ENCODE measurements at places on chromosomes 7 and 10.
A peak's percentile ranks its signal among the peaks of the same experiment; 100 is the strongest.

DNA sequence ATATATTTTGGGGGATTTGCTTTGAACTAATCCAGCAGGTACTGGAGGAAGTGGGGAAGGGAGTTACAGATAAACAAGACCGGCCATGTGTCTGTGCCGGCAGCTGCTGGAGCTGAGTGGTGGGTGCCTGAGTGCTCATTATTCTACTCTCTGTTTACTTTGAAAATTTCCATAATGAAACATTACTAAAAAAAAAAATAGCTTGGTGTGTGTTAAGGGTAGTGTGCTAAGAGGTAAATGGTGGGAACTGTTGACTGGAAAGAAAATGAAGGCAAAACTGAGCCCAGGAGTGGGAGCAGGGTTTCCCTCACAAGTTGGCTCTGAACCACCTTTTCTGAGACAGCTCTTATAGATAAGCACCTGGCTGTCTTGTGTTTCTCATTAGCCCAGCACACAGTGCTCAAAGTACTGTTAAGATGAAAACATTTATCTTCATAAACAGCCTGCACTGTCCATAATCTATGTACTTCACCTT lies 50.6 kb downstream of the PARD3 start:
- no peak for DNase-seq

DNA sequence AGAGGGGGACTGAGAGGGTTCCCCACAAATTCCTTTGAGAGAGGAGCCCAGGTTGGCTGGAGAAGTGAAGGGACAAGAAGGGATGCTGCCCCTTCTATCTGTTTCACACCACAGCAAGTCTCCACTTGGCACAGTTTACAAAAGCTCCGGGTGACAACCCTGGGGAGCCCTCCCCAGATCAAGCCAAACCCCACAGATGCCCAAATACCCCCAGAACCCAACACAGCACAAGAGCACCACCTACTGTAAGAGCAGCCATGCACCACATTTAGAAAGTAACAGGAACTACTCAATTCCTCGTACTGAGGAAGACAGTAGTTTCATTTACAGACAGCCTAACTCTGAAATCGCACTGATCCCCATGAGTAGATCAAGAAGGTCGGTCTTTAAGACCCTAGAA lies 67.8 kb upstream of the ATP6V0A4 start:
- DNase-seq: no peak

- no peak for DNase-seq
Measured at GRCh38 chr7:102966465-102966864, 53.7 kb downstream of the LRRC17 start.

DNA sequence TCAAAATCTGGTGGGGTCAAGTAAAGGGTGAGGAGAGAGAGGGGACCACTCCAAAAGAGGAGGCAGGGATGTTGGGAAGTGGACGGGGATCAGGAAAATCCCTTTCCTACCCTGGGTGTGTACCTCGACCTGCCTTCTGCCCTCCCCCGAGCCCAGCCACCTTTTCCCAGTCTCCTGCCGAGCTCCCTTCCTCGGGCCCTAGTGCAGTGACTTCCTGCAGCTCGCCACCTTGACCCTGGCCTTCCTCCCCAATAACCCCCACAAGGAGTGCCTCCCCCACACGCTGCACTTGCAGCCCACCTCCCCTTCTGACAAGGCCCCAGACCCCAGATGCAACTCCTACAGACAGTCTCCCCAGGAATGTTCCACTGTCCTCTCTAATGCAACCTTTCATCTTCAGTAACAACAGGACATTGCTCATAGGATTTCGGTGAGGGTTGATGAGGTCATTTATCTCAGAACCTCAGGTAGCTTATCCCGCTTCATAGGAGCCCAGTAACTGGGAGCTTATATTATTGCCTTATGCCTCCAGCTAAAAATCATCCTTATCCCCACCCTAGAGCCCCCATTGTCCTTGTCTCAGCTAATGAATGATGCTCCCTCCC lies 90.1 kb downstream of the MKI67 start:
- DNase-seq: no peak

DNA sequence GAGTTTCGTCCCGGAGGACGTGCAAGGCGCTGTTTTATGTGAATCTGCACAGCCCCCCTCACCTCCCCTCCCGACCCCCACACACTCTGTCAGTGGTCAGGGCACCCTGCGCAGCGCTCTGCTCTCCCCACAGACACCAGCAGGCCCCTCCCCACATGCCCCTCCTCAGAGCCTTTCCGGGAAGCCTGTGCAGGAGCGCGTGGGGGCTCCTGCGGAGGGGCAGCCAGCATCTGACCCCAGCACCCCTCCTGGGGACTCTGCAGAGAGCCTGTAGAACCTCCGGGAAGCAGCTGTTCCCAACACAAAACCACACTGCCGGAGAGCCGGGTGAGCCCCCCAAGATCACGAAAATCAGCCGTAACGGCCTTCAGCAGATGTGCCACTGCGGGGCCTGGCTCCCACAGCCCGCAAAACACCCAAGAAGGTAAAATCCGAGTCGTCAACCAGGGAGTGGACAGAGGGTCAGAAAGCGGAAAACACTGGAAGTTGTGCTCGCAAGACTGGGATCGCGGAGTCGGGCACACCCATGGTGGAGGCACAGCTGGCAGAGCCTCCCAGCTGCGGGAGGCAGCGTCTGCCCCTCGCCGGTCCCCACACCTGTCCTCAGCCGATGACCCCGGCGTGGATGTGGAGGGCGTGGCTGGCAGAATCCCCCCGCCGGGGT lies 53.8 kb upstream of the PDGFA start:
- DNase-seq: no peak

- DNase-seq: no peak
Measured at GRCh38 chr7:134618756-134619530, 27.7 kb upstream of the BPGM start.

DNA sequence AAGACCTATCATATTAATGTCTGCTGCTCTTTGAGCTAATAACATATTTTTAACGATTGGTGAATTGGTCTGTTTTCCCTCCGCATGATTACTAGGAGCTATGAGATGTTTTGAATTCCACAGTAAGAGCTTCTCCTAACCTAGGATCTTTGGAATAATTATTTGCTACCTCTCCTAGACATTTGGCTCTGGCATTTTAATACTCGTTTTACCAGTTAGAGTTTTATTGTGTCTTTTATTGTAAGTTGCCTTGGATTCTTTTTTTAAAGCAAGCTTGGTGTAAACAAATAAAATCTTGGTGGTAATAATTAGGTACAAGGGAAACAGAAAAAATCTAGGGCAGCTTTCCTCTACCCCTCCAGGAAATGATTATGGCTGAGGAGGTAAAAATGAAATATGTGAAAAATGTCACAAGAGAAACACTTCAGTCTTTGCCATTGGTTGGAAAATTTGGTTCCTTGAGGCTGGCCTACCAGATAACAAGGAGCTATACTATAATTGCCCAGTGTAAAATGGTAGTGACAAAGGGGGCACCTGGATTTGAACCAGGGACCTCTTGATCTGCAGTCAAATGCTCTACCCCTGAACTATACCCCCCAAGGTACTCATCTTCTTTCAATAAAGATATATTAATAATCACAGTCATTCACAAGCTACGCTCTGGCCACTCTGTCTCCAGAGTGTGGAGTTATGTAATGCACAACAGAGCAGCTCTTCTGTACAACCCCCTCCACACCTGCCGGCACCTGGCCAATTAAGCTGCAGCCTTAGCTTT lies 85.4 kb downstream of the ZNF777 start:
- DNase-seq: no peak

DNA sequence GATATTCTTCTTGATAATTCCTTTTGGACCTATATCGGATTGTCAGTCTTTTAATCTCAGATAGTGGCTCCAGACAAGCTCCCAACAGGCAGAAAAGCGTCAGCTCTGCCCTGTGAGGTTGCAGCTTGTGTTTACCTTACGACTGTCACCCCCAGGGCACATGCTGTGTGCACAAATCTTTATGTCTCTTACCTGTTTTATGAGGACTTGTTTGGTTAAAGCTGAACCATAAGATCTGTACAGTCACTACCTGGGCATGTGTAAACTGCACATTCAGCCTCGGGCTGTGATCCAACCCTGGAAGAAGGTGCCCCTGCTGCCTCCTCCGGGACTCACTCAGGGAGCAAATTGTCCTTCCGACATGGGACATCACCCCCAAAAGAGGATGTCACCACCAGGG lies 119.8 kb downstream of the GALNT17 start:
- no peak for DNase-seq

- no peak for DNase-seq
Measured at GRCh38 chr10:38027986-38028385, 17.5 kb downstream of the ZNF33A start.

DNA sequence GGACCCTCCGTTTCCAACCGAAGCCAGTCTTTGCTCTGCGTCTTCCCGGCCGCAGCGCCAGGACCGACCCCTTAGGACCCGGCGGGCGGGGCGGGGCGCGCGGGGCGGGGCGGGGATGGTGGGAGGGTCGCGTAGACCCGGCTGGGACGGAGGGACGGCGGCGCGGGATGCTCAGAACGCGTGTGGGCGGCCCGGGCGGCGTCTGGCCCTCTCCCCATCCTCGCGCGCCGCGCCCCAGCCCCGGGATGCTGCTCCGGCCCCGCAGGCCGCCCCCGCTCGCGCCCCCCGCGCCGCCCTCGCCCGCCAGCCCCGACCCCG lies at the start of gene UTF1:
UTF1 (plus strand) TSS at position 174 of the 318 bp plus-strand sequence; CDS start at position 246, 72 bp downstream.
- DNase-seq: no peak

DNA sequence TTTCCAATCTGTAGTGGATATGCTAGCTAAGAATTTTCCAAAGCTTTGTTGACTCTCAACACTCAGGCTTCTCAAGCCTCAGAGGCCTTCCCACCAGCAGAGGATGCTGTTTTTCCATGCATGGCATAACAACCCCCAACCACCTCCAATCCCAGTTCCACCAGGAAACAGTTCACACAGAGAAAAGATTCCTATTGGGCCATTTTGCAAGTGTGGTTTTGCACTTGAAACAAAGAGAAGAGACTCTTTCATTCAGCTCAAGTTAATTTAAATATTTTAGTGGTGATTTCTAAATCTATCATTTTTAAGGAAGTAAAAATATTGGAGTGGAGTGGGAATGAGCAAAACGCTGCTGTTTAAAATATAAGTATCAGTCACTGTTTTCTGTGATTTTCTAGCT lies 105.6 kb upstream of the COL1A2 start:
- DNase-seq: peak; percentile 70

DNA sequence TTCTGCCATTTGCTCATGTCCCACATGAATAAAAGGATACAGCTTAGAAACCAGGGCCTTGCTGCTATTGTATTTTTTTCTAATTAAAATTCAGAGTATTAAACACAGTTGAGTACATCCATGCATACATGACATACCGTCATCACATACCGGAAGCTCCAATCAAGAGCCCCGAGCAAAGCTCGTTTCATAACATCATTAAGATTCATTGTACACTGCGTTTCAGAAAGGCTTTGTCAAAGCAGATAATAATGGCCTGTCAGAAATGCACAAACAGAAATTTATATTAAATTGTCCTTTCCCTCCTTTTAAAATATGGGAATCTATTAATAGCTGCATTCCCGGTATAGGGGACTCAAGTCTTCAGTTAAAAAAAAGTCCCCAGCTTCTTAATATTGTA lies 103.4 kb downstream of the PRTFDC1 start:
- no peak for DNase-seq

DNA sequence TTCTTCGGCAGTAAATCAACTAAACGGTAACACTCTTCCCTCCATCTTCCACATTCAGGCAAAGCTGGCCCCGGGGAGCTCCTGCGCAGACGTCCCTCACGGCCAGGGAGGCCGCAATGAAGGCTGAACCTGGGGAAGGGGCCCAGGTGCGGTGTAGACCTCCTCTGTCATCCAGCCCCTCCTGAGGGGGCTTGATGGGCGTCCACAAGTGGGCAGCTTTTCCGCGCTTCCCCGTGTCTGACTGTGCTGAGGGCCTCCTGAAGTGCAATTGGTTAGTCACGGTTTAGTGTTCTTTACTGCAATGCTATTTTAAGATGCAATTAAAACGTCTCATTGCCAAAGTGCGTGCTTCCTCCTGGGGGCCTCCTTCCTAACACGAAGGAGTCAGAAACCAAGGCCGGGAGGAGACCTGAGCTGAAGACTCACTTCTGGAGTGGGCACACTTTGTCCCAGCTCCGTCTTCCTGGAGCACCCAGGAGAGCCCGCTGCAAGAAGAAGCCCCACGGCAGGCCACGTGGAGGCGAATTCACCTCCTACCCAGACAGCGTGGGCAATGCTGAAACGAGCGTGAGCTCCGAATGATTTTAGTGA lies 173.3 kb downstream of the ELFN1 start:
- peak; percentile 45 for DNase-seq

DNA sequence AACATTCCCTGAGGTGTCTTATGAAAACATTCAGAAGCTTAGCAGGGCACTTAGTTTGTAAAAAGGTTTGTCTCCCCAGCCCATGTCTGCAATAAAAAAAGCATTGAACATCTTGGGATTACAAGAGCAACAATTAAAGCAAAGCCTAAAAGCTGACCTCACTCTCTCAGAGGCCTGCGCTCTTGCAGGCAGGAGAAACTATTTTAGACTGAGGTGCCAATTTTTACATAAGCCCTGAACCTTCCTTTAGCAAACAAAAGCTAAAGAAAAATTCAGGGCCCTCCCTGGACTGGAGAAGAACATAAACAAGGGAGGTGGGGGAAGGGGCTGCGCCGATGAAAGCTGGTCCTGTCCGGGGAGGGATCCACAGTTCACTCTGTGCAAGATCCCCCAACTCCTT lies 312.7 kb upstream of the RNF32 start:
- DNase-seq: no peak

DNA sequence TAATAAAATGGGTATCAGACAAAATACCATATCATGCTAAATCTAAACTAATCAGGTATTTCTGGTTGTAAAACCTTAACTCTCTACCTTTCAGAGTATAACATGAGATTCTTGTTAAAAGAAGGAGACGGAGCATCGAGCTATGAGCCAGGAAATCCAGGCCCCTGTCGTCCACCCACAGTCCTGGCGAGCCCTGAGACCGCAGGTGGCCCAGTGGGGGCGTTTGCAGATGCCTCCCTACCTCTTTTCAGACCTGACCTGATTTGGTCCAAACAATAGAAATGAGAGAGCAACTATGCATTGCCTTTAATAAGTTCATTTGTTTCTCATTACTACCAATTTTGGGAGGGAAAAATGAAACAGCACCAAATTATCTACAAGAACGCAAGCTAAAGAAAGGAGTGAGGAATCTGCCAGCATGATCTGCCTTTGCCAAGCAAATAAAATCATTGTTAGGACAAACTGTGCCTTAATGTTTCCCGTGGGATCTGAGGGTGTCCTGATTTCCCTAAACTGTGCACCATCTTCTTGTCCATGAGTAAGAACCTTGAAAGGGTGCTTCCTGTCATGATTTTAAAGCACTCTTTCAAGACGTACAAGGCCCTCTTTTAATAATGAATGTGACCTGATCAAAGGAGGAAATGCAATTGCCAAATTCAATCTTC lies 166.7 kb downstream of the TCERG1L start:
- DNase-seq: no peak

Measured in fibroblast of skin of left biceps (primary cell).